ENCODE measurements at places on chromosomes 11 and 22. TPM values are rescaled to one million over a fixed set of nuclear protein-coding genes. Genes with fewer than 3 reads are reported as not detected.

CFAP300 gene
- 4.1 TPM for total RNA-seq

LMO2 gene
- 0.93 TPM for total RNA-seq

SHISAL1 gene
- 0.75 TPM for total RNA-seq

DUSP8 gene
- total RNA-seq = 0.15 TPM

C11orf52 gene
- total RNA-seq = not detected

IGF2 gene
- not detected for total RNA-seq

SLC35F2 gene
- total RNA-seq = 31.0 TPM

RAPSN gene
- total RNA-seq = not detected

CELSR1 gene
- 9.6 TPM for total RNA-seq

SLC37A2 gene
- total RNA-seq = 16.2 TPM

All from A375 (cell line).